Neuronal stem cell (in vitro differentiated cells): ENCODE measurements at places on chromosomes 16 and 17.

DNA sequence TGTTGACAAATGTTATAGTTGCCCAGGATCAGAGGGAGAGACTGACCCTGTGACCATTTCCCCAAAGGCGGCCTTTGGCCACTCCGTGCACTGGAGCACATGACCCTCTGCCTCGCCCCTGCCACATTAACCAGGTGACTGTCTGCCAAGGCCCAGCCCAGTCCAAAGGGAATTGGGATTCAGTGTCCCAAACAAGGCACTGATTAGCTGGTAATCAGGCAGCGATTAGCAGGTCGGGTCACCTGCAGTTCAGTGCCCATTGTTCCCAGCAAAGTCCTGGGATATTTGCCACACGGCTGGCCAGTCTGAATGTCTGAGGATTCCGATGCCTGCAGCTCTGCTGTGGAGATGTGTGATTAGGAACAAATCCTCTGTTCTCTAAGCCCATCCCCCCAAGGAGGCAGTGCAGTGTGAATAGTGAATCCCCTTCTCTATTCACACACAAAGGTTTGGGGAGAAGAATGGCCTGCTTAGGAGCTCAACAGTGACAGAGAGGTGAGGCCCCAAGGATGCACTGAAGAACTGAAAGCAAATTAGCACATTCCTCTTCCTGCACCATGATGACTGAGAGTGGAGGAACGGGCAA is 123.1 kb upstream of the MAF start:
- DNase-seq: peak; percentile 94

DNA sequence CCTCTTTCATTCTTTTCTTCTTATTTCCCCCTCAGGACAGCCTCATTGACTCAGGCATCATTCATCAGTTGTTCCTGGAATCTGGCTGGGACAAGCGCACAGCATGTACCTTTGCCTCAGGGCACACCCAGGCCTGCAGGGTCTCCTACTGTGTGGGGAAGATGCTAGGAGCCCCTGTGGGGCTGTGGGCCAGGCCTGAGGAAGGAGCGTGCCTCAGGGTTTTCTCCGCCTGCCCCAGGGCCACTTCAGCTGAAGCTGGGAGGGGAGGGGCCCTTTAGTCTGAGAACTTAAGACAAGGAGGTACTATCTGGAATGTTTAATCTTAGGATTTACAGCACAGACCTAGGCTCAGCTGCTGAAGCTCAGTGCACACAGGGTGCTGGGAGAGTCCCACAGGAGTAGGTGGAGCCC is 7.9 kb downstream of the ELMO3 start:
- DNase-seq: peak; percentile 32

DNA sequence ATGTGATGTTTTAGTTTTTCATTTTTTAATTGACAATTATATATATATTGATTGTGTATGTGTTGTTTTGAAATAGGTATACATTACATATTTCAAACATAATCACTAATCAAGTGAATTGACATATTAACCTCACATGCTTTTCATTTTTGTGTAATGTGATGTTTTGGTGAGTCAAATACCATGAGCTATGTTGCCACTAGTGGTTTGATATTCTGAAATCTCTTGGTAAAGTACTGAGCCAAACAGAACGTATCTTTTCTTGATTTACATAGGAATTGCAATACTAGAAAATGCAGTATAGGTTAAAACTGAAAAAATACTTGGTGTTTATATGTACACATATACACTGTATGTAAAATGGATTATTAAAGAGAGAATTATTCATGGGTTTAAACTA is 65.2 kb upstream of the SIAH1 start:
- no peak for DNase-seq

- no peak for DNase-seq
Measured at GRCh38 chr17:43314611-43315011, 80.8 kb upstream of the RNU2-1 start.

- DNase-seq: no peak
Measured at GRCh38 chr16:75262104-75262799, 10.8 kb upstream of the BCAR1 start.

GRCh38 chr16:73064212-73064993 is 16.5 kb upstream of the ZFHX3 start:
- DNase-seq: peak; percentile 36

DNA sequence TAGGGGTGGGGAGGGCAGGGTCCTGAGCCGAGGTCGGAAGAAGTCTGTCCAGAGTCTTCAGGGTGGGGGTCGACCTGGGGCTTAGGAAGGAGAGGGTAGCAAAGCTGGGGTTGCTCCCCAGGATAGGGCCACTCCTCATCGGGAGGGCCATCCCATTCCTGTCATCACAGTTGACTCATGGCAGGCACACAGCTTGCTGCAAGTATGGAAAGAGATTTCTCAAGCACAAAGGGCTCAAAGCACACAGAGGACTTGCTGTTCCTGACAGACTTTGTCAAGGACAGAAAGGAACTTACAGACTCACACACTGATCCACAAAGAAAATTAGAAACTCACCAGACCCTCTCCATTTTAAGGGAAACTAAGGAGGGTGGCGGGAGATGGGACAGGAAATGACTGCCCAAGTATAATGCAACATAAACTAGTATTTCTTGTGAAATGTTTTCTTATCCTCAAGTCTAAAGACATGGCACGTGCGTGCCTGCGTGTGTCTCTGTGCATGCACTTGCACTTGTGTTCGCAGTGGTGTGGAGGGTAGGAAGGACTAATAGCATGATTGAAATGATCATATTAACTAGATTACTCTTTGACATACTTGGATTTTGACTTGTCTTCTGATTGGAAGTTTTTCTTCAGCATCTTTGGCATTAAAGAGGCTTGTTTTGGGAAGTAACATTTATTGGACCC is 2.4 kb downstream of the AOC2 start:
- no peak for DNase-seq

DNA sequence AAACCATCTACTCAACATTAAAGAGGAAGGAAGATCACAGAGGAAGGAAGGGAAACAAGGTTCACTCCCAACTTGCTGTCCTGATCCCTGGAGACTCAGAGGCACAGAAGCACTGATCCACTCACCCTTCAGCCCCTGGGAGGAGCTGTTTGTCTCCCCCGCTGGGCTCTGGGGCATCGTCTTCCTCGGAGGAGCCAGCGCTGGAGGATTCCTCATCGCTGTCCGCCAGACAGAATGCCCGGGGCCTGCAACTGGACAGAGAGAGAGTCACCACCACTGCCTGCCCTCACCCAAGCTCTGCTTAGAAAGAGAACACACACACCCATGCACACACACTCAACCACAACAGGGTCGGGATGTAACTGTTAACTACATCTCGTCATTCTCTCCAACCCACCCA is 24.8 kb upstream of the ERN1 start:
- DNase-seq: no peak

DNA sequence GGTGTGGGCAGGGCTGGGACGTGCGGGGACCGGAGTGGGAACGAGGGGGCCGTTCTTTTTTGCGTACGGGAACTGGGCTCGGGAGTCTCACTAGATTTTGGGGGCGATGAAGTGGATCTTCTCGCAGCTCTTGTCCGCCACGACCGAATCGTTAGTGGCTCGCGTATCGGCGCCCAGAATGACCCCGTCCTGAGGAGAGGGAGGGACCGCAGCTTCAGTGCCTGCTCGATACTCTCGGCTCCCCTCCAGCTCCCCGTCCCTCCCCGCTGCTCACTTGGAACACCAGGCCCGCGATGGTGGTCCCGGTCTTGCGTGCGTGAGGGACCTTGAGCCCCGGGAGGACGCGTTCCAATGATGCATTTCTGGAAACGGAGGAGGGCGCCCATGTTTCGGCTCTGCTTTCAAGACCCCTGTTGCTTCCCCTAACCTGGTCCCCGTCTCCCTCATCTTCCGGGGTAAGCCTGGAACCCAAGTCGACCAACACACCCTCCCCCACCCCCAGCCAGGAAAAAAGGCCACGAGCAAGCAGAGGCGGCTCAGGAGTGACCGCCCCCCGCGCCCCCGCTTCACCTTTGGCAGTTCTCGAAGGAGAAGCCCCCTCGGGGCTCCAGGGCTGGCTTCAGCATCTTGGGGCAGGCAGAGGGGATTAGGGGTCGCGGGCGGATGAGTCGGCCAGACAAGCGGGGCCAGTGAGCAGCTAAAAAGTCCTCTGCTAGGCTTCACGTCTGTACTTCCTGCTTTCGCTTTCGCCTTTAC is at the start of gene PSMB10:
Gene PSMB10, minus strand, starts transcription at position 727 of the 756 bp plus-strand sequence. Its CDS starts 101 bp downstream, at position 626.
- peak; percentile 37 for DNase-seq

GRCh38 chr16:63315229-63315628 is 1279.0 kb upstream of the CDH8 start:
- DNase-seq: no peak

- no peak for DNase-seq
Measured at GRCh38 chr17:75498726-75499213, 16.6 kb downstream of the CASKIN2 start.

DNA sequence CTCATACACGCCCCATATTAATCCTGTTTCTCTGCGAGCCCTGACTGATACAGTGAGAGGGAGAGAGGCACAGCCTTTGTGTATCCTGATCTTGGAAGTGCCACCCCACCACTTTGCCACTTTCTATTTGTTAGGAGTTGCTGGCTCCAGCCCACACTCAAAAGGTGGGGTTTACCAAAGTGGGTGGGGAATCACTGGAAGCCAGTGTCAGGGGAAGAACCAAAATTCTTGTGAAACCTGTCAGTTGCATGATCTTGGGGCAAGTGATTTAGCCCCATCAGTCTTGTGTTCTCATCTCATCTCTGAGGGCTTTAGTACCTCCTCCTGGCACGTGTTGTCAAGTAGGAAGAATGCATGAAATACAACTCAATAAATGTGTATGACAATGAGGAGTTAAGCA is 119.5 kb downstream of the SOX9 start:
- DNase-seq: no peak

DNA sequence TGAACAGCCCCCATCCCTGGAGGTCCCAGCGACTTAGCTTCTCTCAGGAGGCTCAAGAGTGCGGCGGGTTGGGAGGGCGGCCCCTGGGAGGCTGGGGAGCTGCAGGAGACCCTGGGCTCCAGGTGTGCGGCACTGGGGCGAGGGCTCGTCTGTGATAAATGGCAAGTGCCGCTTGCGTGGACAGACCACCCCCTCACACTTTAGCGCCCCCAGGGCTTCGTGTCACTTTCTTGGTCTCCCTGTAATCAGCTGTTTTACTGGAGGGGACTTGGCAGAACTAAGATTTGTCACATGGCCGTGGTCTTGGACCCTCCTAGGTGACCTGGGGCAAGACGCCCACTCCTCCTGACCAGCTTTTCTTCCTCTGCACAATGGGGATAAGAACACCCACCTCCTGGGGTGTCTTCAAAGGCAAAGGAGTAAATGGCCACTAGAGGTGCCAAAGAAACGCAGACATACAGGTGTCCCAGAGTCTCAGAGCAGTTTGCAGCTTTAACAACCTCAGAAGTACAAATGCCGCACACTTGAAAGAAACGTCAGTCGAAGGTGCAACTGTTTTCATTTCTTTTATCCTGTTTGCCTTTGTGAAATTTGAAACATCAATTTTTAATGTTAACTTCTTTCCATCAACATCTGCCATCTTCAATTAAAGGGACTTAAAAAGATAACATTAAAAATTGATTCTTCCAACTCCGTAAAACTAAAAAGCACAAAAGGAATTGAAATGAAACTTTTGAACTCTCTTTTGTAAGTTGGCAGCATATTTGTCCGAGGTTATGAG is 946 bp downstream of the OSGIN1 start:
- DNase-seq: no peak

DNA sequence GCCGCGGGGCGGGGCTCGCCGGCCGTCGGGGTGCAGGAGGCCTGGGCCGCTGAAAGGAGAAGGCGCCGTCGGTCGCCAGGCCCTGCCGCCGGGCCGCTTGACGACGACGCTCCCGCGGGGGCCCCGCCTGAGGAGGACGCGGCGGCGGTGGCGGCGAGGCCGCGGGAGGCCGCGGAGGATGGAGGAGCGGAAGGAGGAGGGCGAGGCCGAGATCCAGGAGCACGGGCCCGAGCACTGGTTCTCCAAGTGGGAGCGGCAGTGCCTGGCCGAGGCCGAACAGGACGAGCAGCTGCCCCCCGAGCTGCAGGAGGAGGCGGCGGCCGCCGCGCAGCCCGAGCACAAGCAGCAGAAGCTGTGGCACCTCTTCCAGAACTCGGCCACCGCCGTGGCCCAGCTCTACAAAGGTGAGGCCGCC is 430 bp downstream of the HAPSTR1 start:
- DNase-seq: peak; percentile 21

DNA sequence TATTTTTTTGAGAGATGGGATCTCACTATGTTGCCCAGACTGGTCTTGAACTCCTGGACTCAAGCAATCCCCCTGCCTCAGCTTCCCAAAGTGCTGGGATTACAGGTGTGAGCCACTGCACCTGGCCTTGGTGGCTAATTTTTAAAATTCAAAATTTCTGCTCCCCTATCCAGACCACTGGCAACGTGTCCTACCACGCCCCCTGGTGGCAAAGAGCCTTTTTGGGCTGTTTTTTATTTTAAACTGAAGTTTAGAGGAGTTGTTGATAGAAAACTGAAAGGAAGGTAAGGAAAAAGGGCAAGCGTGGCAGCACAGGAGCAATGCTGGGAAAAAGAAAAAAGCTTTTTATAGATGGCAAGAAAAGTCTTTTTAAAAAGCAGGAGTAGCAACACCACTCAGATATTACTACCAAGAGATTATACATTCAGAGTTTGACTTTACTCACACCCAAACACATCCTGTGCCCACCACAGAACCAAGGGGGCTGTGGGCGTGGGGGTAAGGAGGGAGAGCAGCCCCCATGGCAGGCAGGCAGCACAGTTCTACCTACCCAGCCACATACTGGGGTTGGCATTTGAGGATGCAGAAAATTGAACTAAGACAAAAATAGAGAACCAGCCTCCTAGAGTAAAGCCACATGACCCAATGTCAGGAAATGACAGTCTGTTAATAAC is 4.2 kb upstream of the MXRA7 start:
- no peak for DNase-seq

GRCh38 chr17:36641877-36642845 is 40.8 kb downstream of the MRM1 start:
- DNase-seq: no peak

DNA sequence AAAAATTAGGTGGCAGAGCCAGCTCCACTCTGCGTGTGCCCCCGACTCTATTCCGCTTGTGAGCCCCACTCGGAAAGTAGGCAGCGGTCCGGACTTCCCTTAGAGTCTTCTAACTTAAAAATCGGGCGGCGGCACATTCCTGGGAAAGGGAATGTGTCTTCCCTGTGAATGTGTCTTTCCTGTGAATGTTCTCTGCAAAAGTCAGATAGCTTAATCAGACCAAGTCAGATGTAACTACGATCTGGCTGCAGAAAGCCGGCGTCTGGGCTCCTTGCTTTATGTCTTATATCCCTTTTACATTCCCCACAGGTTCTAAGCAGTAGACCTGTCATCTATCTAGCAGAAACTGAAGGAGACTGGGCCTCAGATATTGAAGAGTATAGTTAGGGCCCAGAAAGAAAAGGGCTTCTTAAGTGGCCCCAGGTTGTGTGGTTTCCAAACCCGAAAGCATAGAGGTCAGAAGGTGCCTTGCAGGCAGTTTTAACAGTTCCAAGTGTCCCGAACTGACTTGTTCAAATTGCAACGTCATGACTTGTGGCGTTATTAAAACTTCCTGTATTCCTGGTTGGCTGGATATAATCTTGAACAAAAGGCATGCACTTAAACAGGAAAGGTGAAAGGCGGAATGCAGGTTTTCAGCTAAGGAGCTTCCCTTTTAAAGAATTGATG is 601 bp downstream of the PHKB start:
- DNase-seq: no peak
